ENCODE measurements at places on chromosomes 6 and 20.

DNA sequence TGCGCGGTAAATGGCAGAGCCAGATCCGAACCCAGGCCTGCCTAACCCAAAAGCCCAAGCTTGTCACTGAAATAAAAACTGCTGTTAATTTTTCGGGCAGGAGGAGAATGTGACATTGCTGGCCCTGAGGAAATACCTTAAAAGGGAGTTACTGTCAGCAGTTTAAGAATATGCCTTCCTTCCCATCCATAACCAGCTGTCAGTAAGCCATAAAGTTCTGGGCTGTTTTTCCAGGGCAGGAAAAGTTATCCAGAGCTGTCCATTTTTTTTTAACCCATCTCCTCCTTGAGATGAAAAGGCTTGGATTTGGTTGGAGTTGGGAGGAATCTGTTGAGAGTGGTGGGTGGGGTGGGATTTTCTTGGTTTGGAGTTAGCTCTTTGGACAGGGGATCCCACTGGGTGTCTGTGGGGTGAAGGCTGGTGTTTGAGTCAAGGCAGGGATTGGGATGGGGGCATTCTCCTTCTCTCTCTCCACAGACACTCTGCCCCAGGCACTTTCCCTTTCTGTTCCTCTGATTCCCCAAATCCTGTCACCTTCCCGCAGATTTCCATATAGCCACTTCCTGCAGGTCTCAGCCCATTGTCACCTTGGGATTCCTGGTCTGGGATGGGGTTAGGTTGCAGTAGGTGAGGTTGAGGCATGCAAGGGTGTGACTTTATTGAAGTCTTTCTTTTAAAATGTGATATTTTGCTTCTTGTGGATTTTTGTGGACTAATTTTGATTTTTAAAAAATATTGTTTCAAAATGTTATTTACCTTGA, 4.3 kb upstream of the KCNG1 start:
- DNase-seq: no peak

GRCh38 chr6:148470606-148471465, 128.2 kb downstream of the SASH1 start:
- no peak for DNase-seq

- no peak for DNase-seq
Observed at GRCh38 chr6:39516471-39516870, 194.0 kb upstream of the KCNK16 start.

DNA sequence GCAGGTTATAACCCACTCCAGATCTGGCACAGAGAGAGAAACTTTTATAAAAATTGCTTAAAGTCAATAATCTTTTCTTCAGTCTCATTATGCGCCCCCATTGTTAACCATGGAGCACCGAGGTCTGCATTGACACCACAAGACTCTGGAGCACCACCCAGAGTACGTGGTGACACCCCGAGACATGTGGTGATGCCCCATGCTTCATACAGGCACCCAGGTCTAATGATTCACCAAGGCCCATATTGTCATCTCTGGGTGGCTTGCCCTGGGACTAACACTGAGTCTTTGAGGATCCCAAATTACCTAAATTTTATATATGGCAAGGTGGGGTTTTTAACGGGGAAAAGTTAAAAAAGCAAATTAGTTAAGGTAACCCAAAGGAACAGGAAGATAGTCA, 31.1 kb downstream of the CD109 start:
- DNase-seq: no peak

GRCh38 chr6:26159357-26160273, 72.4 kb downstream of the HFE start:
- DNase-seq: no peak

- DNase-seq: no peak
Observed at GRCh38 chr20:15162079-15162647, 824.8 kb upstream of the FLRT3 start.

DNA sequence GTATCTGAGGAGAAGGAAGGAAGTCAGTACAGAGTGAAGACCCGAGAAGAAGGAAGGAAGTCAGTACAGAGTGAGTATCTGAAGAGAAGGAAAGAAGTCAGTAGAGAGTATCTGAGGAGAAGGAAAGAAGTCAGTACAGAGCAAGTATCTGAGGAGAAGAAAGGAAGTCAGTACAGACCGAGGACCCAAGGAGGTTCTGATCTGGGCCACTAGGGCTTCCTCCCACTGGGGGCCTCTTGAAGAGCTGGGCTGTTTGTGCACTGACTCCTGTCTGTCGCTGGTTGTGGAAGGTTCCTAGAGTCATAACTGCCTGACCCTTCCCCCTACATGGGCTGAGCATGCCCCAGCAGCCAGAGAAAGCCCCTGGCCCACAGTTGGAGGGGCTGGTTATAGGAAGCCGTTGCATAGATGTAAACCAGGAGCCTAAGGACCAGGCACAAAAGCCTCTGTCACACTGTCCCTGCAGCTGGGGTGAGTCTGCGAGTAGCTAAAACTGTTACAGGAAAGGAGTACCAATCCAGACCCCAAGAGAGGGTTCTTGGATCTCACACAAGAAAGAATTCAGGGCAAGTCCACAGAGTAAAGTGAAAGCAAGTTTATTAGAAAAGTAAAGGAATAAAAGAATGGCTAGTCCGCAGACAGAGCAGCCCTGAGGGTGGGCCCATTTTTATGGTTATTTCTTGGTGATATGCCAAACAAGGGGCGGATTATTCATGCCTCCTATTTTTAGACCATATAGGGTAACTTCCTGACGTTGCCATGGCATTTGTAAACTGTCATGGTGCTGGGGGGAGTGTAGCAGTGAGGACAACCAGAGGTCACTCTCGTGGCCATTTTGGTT, 395.9 kb downstream of the PREX1 start:
- no peak for DNase-seq

DNA sequence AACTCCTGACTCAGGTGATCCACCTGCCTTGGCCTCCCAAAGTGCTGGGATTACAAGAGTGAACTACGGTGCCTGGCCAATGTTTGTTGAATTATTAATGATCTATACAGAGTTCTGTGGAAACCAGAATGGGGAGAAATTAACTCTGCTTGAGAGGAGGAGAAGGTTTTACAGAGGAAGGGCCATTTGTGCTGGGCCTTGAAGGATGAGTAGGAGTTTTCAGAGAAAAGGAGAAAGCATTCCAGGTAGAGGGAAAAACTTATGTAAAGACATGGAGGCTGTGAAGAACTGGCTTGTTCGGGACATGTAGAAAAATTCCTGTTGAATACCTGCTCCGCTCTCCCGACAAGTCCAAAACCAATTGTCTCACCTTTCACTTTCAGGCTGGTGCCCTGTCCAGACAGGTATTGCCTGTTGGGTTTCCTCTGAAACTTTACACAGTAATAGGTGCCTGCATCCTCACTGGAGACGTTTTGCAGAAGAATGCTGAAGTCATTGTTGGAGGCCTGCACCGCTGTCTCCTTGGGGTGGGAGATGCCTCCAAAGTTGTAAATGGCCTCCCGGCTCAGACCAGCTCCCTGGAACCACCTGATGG, 11.3 kb upstream of the NSFL1C start:
- DNase-seq: no peak

DNA sequence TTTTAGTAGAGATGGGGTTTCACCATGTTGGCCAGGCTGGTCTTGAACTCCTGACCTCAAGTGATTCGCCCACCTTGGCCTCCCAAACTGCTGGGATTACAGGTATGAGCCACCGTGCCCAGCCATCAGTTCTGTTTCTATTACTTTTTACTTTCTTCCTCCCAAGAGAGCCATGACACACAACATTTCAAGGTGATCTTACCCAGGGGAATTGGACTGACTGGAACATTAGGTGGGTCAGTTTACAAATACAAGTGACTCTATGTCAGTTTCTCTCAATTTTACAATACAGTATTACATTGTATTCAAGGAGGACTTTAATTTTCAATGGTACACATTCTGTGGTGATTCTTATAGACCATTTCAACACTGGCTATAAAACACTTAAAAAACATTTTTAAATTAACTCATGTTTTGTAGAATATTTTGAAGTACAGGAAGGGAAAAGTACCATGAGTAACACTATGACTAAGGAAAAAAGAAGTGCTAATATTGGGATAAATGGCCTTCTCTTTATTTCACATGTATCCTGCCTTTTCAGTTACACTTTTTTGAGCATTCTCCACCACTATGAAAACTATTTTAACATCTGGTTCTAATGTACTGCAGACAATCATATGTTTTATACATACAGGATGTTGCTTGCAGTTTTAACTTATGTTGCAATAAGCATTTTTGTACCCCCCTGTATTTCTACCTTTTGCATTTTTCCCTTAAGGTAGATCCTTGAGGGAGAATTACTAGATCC, 8.4 kb downstream of the TPBG start:
- no peak for DNase-seq

DNA sequence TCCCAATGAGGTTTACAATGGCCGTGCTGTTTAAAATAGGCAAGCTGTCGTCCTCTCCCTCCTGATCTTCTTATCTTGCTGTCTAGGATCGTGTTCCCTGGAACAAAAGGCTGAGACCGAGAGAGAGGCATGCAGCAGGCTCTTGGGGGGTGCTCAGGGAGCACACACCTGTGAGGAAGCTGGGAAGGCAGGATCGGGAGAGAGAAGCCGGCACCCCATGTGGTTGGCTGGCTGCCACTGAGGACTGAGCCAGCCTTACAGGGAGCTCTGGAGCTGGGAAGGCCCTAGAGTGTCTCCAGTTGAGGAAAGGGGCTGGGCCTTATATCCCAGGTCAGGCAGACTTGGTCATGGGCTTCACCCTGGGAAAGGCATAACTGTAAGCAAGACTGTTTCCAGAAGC, 184.2 kb downstream of the LY86 start:
- no peak for DNase-seq

DNA sequence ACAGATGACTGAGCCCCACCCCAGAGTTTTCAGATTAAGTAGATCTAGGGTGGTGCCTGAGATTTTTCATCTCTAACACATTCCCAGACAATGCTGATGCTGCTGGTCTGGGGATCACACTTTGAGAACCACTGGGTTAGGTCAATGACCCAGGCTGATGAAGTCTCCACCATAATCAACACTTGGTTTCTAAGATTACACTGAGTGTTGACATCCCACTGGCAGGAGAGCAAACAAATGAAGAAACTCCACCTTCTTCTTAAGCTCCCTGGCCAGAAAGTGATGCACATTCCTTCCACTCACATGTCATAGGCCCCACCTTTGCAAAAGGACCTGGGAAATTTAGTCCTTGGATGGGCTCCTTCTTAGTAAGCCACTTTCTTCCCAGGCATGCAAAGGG, 53.1 kb downstream of the MAFB start:
- no peak for DNase-seq

DNA sequence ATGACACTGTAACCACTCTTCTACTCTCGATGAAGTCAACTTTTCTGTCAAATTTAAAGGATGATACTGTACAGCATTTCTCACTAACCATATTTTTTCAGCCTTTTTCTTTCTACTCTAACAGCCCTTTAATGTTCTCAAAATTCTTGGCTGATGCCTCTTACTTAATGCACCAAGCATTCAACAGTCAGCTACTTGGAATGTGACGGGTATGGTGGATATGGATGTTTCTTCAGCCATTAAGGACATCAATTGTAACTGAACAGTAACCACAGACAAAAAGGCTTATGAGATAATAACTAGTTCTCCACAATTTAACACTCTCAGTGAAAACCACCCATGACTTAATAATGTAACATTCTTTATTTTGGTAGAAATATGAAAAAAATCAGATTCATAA, 467.2 kb upstream of the ZNF337 start:
- no peak for DNase-seq

- DNase-seq: no peak
Observed at GRCh38 chr6:161922631-161923119, 648.8 kb upstream of the AGPAT4 start.

DNA sequence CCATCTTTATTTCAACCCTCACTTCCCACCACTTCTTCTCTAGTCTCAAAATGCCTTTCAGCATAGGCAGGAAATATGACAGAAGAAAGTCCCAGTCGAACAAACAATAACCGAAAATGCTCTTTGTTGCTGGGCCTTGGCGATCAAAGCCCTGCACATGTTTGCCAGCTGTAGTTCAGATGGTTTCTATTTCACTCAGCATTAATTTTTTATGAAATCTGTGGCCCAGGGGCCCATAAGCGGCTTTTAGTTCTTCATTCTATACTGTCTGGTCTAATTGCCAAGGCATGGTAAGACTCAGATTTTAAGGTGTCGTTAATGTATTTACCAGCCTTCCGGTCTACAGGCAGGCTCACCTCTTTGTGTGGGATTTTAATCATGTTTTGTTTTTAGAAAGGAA, 10.9 kb upstream of the F13A1 start:
- DNase-seq: no peak

DNA sequence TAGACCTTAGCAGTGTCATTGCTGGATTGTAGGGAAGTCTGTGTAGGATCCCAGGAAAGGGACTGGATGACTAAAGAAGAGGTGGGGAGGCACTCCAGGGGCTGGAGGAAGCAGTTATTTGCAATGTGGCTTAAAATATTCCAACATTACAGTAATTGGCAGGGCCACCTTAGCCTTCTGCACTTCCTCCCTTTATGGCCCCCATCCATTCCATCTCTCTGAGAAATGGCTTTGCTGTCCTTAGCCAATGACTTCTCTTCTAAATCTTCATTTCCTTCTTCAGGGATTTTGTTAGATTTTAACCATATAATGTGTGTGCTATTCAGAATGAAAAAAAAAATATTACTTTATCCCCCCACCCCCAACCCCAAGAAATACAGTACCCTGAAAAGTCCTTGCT, 6.4 kb downstream of the ADGRF5 start:
- no peak for DNase-seq

DNA sequence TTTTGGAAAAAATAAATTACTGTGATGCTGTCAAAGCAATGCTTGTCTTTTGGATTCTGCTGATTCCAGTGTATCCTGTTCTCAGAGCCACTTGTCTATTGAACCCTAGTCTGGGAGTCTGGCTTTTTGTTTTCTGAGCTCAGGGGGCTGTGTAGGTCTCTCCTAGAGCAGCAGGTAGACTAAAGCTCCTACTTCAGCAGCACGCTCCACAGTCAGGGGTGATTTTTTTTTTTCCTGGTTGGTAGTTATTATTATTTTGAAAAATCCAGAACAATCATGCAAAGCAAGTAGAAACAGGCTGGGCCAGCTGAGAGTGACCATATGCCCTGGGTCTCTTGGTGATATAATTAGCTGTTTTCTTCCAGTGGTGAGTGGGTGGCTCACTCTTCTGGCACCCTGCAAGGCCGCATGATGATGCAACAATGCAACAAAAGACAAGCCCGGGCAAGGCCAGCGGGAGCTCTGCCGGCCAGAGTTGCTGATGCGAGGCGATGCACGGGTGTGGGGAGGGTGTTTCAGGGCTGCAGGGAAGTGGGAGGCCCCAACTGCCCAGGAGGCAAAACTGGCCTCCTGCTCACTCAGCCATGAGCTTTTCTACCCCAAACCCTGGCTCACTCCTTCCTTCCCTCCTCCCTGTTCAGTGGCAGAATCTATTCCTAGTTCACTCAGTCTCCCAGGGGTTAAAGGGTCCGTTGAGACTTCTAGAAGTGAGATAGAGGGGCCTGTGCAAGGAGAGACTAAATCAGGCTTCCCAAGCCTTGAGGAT, 11.5 kb upstream of the CDKN1A start:
- DNase-seq: no peak

GRCh38 chr6:163620670-163621330, 206.3 kb downstream of the QKI start:
- no peak for DNase-seq

All from CD4-positive, alpha-beta T cell treated with Interleukin-21 for 1 hour (primary cell).